NT2/D1 (cell line): ENCODE measurements at places on chromosomes 5 and 9.

DNA sequence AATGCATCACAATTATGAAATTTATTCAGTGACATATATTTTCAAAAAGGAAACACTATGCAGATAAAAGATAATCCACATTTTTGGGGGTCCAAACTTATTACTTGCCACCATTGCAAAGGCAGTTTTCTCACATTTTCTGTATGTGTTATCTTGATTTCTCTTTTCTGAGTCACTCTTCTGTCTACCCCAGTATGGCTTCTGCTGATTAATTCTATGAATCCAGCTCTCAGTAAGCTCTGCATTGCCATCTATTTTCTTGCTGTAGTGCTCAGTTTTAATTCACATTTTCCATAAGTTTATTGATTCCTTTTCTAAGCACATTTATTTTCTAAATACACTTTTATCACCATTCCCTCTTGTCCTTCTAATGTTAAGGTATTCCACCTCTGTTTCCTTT lies 1.7 kb downstream of the IFNA10 start:
- no peak for DNase-seq

DNA sequence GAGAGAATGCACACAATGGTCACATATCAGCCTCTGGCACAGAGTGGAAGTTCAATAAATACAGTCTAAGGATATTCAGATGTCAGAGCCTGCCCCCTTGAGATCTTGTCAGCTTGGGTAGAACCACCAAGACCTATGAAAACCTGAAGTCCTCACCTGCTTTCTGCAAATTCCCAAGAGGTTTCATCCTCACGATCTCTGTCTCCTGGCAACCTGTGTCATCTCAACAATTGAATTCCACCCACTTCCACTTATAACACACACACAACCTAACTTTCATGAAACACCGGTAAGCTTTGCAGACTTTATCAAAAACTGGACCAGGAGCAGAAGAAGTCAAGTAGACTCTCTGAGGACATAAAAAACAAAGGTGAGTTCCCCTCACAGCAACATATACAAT lies 151.6 kb upstream of the SLC30A5 start:
- DNase-seq, result no peak

- DNase-seq, result no peak
Observed at GRCh38 chr9:132249123-132249522, 87.3 kb downstream of the NTNG2 start.

DNA sequence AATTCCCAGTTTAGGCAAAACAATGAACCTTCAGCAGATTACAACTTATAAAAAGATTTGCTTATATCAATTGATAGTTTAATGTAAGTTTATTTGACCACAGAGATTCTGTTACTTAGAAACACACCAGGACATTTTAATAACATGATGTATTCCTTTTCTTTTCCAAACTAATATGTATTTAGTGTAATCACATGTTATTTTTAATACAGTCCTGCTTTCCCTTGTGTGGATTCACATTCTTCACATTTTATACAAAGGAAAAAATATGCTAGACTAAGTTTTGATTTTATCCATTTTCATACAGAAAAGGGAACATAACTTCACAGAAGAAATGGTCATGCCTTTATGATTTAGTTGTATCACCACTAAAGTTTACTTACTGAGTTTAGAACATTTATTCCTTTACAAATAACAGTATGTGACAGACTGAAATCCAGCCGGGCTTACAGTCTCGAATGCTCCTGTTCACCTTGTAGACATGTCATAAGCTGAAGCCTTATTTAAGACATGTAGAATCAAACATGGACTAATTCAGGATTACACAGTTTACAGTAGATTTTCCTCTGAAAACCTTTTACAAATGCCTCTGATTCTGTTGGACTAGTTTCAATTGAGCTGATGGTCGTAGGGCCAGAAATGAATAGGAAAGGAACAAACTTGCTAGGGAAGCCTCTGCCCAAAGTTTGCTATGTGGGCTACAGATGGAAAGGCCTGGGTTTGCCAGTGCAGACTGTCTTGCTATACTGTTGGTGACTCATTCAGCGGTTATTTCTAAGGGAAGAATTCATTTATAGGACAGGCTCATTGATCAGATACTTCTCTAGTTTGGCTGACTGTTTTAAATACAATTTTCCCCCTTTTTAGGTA lies 6.6 kb upstream of the ASPN start:
- DNase-seq, result no peak

DNA sequence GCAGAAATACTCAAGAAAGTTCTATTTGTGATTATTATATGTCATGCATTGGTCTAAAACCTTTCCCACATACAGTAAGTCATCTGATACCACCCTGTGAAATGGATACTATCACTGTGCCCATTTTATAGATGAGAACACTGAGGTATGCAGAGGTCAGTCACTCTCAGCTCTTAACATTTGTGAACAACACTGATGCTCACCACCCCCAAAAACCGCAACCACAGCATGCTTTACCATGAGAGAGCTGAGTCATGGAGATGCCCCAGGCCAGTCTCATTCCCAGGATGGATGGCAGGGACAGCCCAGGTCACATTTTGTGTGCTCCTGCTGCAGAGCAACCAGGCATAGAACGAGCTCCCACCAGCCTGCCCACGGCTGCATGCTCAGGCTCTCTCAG lies 53.5 kb upstream of the IRX1 start:
- DNase-seq, result no peak

- DNase-seq, result no peak
Observed at GRCh38 chr9:1877951-1878350, 137.2 kb upstream of the SMARCA2 start.
